ENCODE measurements at places on chromosomes 4 and X. TPM values are rescaled to one million over a fixed set of nuclear protein-coding genes. Genes with fewer than 3 reads are reported as not detected.

Gene FAM133A
- not detected for total RNA-seq

Gene PPM1K
- total RNA-seq = 5.2 TPM

- DNase-seq = peak; percentile 22
Observed at GRCh38 chr4:1579001-1579900, 104.9 kb downstream of the FAM53A start.

- DNase-seq = no peak
Observed at GRCh38 chr4:128346054-128346716, 58.6 kb upstream of the PGRMC2 start.

GRCh38 chrX:138885886-138886285 is 174.4 kb upstream of the FGF13 start:
- DNase-seq = peak; percentile 66

DNA sequence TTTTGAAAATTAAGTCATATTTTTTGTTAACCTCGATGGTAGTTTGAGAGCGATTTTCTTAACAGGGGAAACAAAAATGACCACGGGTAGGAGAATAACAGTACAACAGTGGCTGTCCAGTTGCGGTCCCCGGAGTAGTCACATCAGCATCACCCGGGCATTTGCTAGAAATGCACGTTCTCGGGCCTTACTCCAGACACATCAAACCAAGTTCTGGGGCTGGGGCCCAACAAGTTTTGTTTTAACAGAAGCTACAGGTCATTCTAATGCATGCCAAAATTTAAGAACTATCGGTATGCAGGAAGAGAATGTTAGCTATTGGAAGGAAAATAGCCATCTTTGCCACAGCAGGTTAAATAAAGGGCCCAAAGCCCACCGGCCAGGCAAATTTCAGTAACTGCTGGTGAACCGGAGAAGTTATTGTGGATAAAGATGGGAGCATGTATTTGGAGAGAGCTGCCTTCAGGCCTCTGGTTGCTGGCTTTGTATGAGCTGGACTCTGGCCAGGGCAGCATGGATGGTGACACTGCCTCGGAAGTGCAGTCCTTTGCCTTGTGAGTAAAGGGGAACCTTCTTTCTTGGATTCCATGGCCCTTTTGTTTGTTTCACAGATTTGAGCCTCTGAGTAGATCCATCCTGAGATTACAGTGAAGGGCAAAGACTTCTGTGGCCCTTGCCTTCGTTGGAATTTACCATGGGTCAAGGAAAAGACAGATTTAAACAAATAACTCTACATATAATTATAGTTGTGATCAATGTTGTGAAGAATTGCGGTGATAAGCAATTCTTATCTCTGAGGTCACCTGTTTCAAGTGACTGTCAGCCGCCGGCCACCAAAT is 62.1 kb downstream of the TBC1D14 start:
- DNase-seq = no peak

- DNase-seq = no peak
Observed at GRCh38 chr4:78566834-78567499, 15.4 kb downstream of the ANXA3 start.

- no peak for DNase-seq
Observed at GRCh38 chrX:5528057-5528456, 700.6 kb downstream of the NLGN4X start.

- DNase-seq = no peak
Observed at GRCh38 chrX:134622813-134623185, 35.5 kb downstream of the PLAC1 start.

All from dermis microvascular lymphatic vessel endothelial cell (primary cell).